ENCODE measurements at places on chromosomes 1 and 21. TPM values are rescaled to one million over a fixed set of nuclear protein-coding genes. Genes with fewer than 3 reads are reported as not detected.

- DNase-seq: no peak
Observed at GRCh38 chr1:183585038-183585437, 5.2 kb downstream of the NCF2 start.

GRCh38 chr1:116804736-116805135, 50.5 kb downstream of the CD2 start:
- no peak for DNase-seq

- DNase-seq: no peak
Observed at GRCh38 chr1:1306070-1306660, 1.6 kb downstream of the ACAP3 start.

GRCh38 chr21:42787613-42788012, 91.7 kb downstream of the WDR4 start:
- DNase-seq: no peak

GRCh38 chr1:191869790-191870312, 288.4 kb upstream of the RGS18 start:
- no peak for DNase-seq

FBLIM1 gene
- 55.0 TPM for total RNA-seq

UBE2G2 gene
- 87.0 TPM for total RNA-seq

HMCN1 gene
- total RNA-seq: 149 TPM

CYP4A11 gene
- not detected for total RNA-seq

E2F2 gene
- total RNA-seq: 1.7 TPM

DNA sequence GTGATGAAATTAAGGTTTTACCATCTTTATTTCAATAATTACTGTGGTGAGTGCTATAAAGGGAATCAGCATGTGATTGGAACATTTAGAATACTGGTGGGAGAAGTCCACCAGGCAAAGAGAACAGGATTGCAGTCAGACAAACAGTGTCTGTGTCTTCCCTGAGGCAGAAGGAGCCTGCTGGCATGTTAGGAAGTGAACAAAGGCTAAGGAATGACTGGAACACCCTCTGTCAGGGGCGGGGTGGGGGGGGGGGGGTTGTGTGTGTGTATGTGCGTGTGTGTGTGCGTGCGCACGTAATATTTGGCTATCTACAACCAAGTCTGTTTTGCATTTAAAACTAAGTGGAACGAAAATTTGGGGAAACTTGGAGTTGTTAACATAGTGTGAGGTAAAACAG, 30.2 kb downstream of the SRRM1 start:
- DNase-seq: no peak

GRCh38 chr1:203321273-203322052, 16.1 kb downstream of the BTG2 start:
- DNase-seq: no peak

DNA sequence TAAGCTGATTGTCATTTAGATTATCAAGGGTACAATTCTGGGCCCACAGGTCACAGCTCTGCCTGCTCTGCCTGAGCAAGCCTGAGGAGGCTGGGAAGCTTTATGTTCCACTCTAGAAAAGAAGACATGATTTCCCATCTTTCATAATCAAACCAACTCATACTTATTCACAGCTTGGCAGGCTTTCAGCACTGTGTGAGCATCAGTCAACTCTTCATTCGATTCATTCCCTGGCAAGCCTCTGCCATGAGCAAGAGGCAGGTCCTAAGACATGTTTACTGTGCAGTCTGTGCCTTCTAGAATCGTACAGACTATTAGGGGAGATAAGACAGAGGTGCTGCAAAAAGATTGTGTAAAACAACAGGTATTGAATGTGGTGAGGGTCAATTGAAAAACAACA, 24.5 kb upstream of the KIRREL1 start:
- peak; percentile 33 for DNase-seq

DNA sequence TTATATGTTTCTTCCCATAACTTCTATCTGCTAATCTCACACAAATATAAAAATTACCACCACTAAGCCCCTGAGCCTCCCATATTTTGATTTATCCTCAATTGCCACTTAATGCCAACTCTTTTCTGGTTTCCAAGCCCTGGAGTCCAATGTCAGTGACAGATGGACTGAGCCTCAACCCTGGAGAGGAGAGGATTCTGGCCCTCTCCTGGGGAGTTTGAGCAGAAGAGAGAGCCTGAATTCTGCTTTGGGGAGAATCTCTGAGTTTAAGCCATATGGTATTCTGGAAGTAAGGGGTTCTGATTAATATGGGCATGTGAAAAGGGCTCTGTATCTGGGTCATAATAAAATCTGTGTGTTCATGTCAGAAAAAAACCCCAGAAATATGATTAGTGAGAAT, 8.5 kb downstream of the CADM3 start:
- DNase-seq: no peak

GRCh38 chr1:226846786-226847185, 23.6 kb upstream of the PSEN2 start:
- DNase-seq: no peak

DNA sequence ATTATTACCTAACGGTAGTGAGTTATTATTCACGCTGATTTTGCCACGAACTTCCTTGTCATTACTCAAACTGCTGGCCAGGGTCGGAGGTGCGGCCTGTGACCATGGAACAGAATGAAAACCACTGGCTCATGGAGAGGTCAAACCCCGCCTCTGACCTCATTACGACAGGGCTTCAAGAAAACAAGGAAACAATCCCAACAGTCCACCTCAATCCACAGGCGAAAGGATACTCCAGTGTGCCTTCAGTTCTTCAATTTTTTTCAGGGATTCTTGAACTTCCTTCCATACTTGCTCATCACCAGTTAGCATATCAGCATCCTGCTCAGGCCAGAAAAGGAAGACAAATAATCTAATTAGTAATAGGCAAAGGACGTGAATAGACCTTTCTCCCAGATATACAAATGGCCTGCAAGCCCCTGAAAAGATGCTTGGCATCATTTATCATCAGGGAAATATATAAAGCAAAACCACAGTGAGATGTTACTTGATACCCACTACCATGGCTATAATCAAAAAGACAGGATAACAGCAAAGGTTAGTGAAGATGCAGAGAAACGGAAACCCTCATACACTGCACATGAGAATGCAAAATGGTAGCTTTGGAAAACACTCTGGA, 643.4 kb downstream of the SMYD3 start:
- DNase-seq: no peak

TSACC gene
- not detected for total RNA-seq

SERPINC1 gene
- total RNA-seq: 0.61 TPM

GRCh38 chr1:243459059-243459458, 203.2 kb downstream of the SDCCAG8 start:
- no peak for DNase-seq
